CD14-positive monocyte (primary cell): ENCODE measurements at places on chromosomes 5 and 9. TPM values are rescaled to one million over a fixed set of nuclear protein-coding genes. Genes with fewer than 3 reads are reported as not detected.

The ACER2 gene
- polyA plus RNA-seq = 0.17 TPM

The FCHO2 gene
- polyA plus RNA-seq = 5.3 and 9.9 TPM in 2 replicates

The GGTA1 gene
- 15.4 TPM for polyA plus RNA-seq

The CCDC152 gene
- polyA plus RNA-seq = 0.03 and 0.09 TPM in 2 replicates
